NCI-H510A (cell line): ENCODE measurements at places on chromosomes 12 and 14.

- no peak for DNase-seq
These were observed 5.9 kb downstream of the HCAR1 start for GRCh38 chr12:122724641-122725243.

DNA sequence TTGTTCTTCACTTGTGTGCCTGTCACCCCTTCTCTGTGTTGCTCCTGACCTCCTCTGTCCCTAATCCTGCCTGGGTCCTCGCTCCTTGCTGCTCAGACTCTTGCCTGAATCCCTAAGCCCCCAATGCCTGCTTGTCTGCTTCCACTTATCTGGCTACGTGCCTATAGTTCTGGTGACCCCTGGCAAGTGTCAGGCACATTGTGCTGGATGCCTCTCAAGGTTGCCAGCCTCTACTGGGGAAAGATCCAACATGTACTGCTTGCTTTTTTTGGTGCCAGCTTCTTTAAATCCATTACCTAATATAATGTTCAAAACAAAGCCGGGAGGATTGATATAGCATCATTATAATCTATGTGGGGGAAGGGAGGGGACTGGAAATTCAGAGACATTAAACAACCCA, 448.0 kb upstream of the CCDC196 start:
- DNase-seq: no peak

DNA sequence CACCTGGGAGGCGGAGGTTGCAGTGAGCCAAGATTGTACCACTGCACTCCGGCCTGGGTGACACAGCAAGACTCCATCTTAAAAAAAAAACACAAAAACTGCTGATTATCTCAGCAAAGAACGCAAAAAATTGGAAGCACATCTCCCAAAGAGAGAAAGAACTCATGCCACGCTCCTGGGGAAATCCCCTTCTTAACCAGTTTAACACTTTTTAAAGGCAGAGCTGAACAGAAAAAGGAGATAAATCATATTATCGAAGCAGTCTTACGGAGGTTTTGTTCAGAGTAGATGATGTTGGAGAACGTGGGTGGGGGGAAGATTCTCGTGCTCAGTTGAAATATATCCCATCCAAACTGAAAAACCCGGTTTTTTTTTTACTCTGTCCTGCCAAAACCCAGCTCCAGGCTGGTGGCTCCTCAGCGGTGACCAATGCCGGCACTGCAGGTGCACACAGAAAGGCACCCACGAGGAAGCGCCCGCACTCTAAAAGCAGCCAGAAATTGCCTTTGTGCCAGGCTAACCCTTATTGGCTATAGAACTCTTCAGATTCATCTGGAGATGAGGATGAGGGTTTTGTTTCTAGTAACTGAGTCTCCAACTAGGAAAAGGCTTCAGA, 100.2 kb upstream of the PARP11 start:
- DNase-seq: no peak

DNA sequence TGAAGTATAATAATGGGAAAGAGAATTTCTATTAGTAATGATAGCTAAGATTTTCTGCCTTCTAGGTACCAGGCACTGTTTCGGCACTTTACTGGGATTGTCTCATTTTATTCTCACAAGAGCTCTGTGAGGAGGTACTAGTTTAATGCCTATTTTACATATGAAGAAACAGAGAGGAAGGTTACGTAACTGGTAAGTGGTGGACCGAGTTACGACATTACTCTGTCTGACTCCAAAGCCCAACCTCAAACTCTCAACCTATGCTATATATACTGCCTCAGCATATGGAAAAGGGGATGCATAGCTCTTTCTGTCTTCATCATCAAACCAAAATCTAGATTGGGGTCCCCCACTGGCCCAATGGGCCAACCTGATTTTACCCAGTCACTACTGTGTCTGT, 133.5 kb downstream of the KTN1 start:
- DNase-seq: no peak

DNA sequence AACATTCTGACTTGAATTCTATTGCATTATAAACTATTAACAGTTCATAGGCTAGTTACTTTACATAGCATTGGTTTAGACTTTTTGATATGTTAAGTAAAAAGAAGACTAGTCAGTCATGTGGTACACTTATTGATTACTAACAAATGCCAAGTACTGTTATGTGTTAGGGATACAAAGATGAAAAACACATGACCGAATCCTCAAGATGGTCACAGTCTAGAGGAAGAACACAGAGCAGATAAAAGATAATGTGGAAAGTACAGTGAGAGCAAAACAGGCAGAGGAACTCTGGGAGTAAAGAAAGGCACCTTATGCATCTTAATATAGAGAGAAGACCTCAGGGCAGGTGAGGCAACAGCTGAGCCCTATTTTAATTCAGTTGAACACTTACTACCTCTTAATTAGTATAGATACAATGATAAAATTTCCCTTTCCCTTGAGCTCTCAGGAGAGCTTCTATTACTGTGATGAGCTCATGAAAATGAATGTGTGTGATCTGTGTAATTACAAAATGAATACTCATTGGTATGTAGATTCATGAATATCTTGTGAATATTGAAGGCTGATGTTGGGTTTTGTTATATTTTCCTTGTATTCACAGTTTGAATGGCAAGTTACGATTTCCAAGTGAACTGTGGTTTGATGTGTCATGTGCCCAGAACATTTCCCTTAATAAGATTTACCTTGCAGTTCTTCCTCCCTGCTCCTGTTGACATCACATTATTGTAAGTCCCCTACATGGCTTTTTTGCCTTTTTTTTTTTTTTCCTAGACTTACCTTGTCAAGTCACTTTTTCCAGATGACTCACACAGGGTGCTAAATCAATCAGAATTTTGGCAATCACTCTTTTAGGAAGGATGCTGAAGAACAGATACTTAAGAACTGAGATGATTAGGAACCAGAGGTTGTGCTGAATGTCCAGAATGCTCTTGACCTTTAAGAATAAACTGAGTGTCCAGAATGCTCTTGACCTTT, 29.5 kb upstream of the MSRB3 start:
- no peak for DNase-seq

- no peak for DNase-seq
These were observed 73.4 kb downstream of the SLC38A4 start for GRCh38 chr12:46752396-46752795.

DNA sequence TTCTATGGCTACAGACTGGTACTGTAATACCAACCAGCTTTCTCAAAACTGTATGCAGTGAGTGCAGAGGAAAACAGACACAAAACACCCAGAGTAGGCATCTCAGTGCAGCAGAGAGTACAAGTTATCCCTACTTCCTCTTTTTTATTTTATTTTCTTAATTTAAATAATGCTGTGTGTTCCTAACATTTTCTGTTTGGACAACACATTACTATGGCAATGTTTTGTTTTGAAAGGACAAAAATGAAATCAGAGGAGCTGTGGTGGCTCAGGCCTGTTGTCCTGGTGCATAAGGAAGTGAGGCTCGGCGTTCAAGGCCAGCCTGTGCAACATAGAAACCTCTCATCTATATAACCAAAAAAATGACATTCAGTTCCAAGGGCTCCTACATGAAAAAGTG, 33.7 kb upstream of the SELPLG start:
- no peak for DNase-seq

DNA sequence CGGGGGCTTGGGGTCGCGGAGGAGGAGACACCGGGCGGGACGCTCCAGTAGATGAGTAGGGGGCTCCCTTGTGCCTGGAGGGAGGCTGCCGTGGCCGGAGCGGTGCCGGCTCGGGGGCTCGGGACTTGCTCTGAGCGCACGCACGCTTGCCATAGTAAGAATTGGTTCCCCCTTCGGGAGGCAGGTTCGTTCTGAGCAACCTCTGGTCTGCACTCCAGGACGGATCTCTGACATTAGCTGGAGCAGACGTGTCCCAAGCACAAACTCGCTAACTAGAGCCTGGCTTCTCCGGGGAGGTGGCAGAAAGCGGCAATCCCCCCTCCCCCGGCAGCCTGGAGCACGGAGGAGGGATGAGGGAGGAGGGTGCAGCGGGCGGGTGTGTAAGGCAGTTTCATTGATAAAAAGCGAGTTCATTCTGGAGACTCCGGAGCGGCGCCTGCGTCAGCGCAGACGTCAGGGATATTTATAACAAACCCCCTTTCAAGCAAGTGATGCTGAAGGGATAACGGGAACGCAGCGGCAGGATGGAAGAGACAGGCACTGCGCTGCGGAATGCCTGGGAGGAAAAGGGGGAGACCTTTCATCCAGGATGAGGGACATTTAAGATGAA, 630 bp downstream of the FOS start:
- no peak for DNase-seq

DNA sequence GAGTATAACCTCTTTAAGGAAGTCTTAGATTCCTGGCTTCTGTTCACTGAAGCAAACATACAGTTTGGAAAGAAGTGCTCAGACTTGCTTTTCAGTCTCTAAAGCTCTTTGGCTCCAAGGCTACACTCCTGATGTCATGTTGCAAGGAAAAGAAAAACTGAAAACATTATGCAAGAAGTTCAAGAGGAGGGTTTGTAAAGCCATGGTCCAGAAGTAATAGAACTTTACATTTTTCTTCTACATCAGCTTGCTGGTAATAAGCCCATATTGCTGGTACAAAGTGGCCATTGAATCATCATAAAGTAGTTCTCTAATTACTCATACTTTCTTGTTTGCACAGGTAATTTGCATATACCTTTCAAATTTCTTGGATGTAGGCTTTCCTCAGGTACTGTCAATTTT, 83.6 kb downstream of the BBS10 start:
- DNase-seq: no peak

GRCh38 chr12:89882792-89883191, 174.2 kb upstream of the ATP2B1 start:
- DNase-seq: no peak

- no peak for DNase-seq
These were observed 98.4 kb upstream of the TBX5 start for GRCh38 chr12:114504311-114504710.

DNA sequence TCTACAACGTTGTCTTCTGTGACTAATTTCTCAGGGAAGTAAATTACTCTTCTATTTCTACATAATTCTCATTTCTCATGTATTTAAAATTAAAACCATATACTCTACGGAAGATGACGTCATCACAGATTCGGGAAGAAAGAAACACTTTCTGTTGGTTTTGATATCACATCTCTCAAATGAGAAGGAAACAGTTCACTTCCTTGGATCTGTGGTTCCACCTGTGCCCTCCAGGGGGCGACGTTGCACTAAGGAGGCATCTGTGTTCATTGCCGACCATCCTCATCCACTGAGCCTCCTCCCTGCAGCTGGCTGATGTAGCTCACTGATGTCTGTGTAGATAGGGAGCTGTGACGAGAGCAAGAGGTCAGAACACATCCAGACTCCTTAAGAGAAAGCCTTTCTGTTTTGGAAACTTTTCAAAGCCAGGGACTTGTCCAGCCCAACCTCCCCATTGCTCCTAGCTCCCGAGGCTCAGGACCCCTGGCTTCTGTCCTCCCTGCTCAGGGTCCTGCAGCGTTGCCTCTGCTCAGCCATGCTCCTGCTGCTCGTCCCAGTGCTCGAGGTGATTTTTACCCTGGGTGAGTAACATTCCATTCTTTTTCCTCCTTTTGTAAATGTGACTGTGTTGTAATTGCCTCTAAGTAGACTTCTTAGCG, 172.7 kb upstream of the OR4E1 start:
- DNase-seq: no peak

GRCh38 chr12:94244165-94245133, 96.1 kb downstream of the PLXNC1 start:
- DNase-seq: no peak

- no peak for DNase-seq
These were observed 102.7 kb downstream of the ANO4 start for GRCh38 chr12:100897240-100897639.

DNA sequence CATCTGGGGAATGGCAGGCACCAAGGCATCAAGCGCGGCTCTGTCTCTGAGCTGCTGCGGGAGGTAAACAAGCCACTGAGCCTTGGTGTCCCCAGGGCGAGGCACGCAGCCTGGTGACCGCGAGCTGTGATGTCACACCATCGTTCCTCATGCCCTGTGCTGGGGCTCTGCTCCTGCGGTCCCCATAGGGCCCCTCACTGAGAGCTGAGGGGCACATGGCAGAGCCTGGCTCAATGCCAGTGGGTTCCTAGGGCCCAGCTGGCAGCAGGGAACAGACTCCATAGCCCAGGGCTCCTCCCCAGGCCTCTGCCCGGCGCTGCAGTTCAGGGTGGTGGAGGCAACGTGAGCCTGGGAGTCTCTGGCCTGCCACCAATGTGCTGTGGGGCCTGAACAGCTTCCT, 22.6 kb downstream of the CHGA start:
- DNase-seq: no peak

GRCh38 chr12:109775172-109775881, 57.9 kb downstream of the TRPV4 start:
- peak; percentile 24 for DNase-seq
